ENCODE measurements at places on chromosomes 11 and 22.

DNA sequence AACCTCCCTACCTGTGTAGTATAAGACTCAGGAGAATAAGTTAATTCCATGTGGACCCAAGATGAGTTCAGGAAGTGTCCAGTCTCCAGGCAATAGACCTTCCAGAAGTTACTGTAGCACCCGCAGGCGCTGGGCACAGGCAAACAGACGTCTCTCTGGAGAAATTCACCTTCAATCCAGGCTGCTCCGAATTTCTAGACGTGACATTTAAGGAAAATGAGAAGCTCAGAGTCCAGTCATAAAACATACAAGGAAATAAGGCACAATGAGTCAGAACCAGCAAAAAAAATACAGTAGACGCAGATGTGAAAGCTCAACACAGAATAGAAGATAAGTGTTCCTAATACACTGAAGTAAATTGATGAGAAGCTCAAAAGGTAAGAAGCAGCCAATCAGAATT, 14.2 kb downstream of the NADSYN1 start:
- H3K27me3 ChIP-seq, result no peaks in the 10 kb centered on the region
- no peak overlapping the region for H3K27ac ChIP-seq
- H3K36me3 ChIP-seq, result peaks cover 49% of the 10 kb centered on the region
- no peak overlapping the region for H3K4me3 ChIP-seq

DNA sequence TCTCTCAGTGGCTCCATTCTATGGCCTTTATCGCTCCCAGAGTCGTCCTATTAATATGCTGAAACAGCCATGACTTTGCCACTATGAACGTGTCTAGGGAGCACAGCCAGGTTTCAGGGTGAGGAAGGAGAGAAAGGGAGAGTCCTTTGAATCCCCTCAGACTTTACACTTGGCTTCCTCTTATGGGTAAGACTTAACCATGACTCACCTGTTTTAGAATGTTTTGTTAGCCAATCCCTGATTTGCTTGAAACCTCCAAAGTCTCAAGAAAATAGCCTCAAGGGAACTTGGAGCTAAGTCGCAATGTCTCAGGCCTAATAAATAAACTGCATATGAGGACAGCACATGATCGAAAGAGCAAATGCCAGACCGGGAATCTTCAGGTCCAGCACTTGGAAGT, 131.2 kb upstream of the RCN1 start:
- no peak overlapping the region for H3K27ac ChIP-seq
- peaks cover 2% of the 10 kb centered on the region for H3K4me1 ChIP-seq

DNA sequence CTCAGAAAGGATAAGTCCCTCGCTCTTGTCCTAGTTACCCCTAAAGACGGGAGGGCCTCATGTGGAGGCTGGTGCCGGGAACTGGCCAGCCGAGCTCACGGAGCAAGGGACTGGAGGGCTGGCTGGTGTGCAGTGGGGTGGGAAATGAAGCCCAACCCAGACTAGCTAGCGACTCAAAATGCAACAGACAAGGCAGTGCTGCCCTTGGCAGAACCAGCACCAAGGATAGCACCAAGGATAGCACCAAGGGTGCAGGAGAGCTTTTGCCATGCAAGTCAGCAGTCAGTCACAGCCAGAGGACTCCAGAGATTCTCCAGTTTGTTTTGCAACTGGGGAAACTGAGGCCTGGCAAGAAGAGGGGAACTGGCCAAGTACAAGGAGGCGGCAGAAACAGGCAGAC, 6.5 kb upstream of the BATF2 start:
- no peak overlapping the region for H3K27ac ChIP-seq
- H3K36me3 ChIP-seq, result no peaks in the 10 kb centered on the region
- no peak for DNase-seq
- peaks cover 3% of the 10 kb centered on the region for H3K27me3 ChIP-seq

GRCh38 chr11:67238894-67239782, 27.1 kb upstream of the GRK2 start:
- H3K4me3 ChIP-seq, result peak overlapping the region; percentile 99
- H3K36me3 ChIP-seq, result peaks cover 9% of the 10 kb centered on the region

DNA sequence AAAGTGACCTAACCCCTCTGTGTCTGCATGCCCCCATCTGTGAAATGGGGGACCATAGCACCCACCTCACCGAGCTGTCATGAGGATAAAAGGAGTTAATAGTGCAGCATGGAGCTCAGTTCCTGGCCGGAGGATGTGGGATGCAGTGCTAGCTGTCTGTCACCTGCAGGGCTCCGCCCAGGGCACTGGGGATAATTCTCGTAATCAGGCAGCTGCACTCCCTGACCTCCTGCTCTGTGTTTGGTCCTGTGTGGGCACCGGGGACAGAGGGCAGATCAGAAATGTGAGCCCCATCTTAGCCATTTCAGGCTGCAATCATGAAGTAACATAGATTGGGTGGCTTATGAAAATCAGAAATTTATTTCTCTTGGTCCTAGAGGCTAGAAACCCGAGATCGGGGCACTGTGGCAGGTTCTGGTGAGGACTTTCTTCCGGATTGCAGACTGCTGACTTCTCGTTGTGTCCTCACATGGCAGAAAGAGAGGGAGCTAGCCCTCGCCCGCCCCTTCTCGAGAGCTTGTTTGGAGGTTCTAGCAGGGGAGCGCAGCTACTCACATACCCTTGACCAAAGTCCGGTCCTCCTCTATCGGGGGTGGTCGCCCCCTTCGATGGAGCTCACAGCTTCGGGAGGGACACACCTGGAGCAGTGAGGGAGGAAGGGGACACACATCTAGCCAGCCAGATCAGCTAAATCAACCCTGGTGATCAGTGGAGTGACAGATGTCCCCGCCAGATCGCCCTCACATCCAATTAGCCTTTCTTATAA, 3.2 kb downstream of the KCTD17 start:
- H3K27me3 ChIP-seq, result peaks cover 4% of the 10 kb centered on the region
- peaks cover 2% of the 10 kb centered on the region for H3K36me3 ChIP-seq
- H3K27ac ChIP-seq, result no peak overlapping the region
- H3K4me1 ChIP-seq, result peaks cover 6% of the 10 kb centered on the region
- no peak for DNase-seq
- no peak overlapping the region for H3K4me3 ChIP-seq

- H3K4me1 ChIP-seq, result no peaks in the 10 kb centered on the region
- H3K36me3 ChIP-seq, result peaks cover 28% of the 10 kb centered on the region
- no peak for DNase-seq
- H3K27ac ChIP-seq, result no peak overlapping the region
- no peaks in the 10 kb centered on the region for H3K27me3 ChIP-seq
Measured at GRCh38 chr22:41169157-41169556, 36.0 kb upstream of the L3MBTL2 start.

- H3K4me1 ChIP-seq, result no peaks in the 10 kb centered on the region
- no peak overlapping the region for H3K27ac ChIP-seq
- no peak overlapping the region for H3K4me3 ChIP-seq
- no peaks in the 10 kb centered on the region for H3K36me3 ChIP-seq
Measured at GRCh38 chr11:44016131-44016530, 31.6 kb upstream of the ACCSL start.

DNA sequence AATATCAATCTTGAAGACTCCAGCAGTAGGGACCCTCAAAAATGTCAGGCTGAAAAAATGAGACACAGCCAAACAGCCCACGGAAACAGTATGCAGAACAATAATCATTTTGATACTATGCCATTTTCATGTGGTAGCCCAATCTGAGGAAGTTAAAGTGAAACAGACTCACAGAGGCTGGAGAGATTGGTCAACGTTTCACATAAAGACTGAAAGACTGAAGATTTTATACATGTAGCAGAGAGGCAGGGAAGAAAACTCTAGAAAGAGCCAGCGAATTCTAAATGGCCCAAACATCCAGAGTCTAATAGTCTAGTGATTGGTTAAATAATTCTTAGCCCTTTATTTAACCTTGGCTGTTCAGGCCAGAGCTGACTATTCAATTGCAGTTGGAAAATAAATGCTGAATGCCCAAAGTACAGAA, 49.4 kb downstream of the MAML2 start:
- H3K4me3 ChIP-seq, result no peak overlapping the region
- H3K27ac ChIP-seq, result no peak overlapping the region
- DNase-seq, result no peak
- peaks cover 7% of the 10 kb centered on the region for H3K4me1 ChIP-seq
- H3K36me3 ChIP-seq, result peaks cover 5% of the 10 kb centered on the region

- peaks cover 38% of the 10 kb centered on the region for H3K27me3 ChIP-seq
- peaks cover 6% of the 10 kb centered on the region for H3K4me1 ChIP-seq
- H3K4me3 ChIP-seq, result no peak overlapping the region
- H3K36me3 ChIP-seq, result no peaks in the 10 kb centered on the region
- peak overlapping the region; percentile 21 for H3K27ac ChIP-seq
Measured at GRCh38 chr11:118180300-118180703, 3.9 kb upstream of the SCN2B start.

- no peak overlapping the region for H3K27ac ChIP-seq
- H3K4me3 ChIP-seq, result no peak overlapping the region
- H3K36me3 ChIP-seq, result no peaks in the 10 kb centered on the region
- peaks cover 19% of the 10 kb centered on the region for H3K27me3 ChIP-seq
Measured at GRCh38 chr22:37240941-37241320, 3.1 kb downstream of the RAC2 start.

GRCh38 chr11:75810637-75811390, 4.2 kb upstream of the UVRAG start:
- no peaks in the 10 kb centered on the region for H3K36me3 ChIP-seq
- peaks cover 11% of the 10 kb centered on the region for H3K4me1 ChIP-seq
- H3K27me3 ChIP-seq, result no peaks in the 10 kb centered on the region
- no peak overlapping the region for H3K4me3 ChIP-seq

- no peaks in the 10 kb centered on the region for H3K4me1 ChIP-seq
- H3K36me3 ChIP-seq, result no peaks in the 10 kb centered on the region
- no peak for DNase-seq
- no peak overlapping the region for H3K4me3 ChIP-seq
- no peak overlapping the region for H3K27ac ChIP-seq
Measured at GRCh38 chr11:112612250-112612849, 348.9 kb upstream of the NCAM1 start.

GRCh38 chr22:29225422-29226090, 19.9 kb downstream of the EMID1 start:
- H3K36me3 ChIP-seq, result no peaks in the 10 kb centered on the region
- H3K27me3 ChIP-seq, result no peaks in the 10 kb centered on the region
- DNase-seq, result no peak
- H3K4me3 ChIP-seq, result no peak overlapping the region

GRCh38 chr11:36151933-36152580, 137.2 kb downstream of the COMMD9 start:
- H3K4me3 ChIP-seq, result no peak overlapping the region
- H3K27ac ChIP-seq, result peak overlapping the region; percentile 90
- no peak for DNase-seq
- H3K27me3 ChIP-seq, result no peaks in the 10 kb centered on the region
- peaks cover 3% of the 10 kb centered on the region for H3K36me3 ChIP-seq

GRCh38 chr22:50726643-50727340, 11.2 kb upstream of the ACR start:
- peaks cover 11% of the 10 kb centered on the region for H3K27me3 ChIP-seq
- H3K4me3 ChIP-seq, result no peak overlapping the region
- no peaks in the 10 kb centered on the region for H3K4me1 ChIP-seq
- no peak overlapping the region for H3K27ac ChIP-seq

DNA sequence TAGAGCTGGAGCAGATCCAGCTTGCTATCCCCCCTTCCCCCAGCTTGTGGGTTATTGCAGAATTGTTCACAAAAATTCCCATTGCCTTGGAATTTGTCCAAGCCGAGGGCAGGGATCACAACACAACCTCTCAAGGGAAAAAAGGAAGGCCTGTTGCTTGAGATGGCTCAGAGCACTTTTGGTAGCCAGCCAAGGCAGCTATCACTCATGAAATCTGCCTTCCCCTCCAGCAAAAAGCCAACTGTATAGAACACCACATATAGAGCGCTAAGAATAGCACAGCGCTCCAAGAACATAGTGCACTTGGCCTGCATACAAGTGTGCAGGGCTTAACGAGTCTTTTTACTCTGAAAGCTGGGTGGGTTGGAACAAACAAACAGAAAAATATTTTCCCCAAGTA, 46.2 kb downstream of the FAM83F start:
- no peak overlapping the region for H3K27ac ChIP-seq
- peaks cover 18% of the 10 kb centered on the region for H3K27me3 ChIP-seq
- H3K4me3 ChIP-seq, result no peak overlapping the region
- DNase-seq, result no peak
- no peaks in the 10 kb centered on the region for H3K36me3 ChIP-seq

- H3K27me3 ChIP-seq, result no peaks in the 10 kb centered on the region
- no peak overlapping the region for H3K4me3 ChIP-seq
- no peak overlapping the region for H3K27ac ChIP-seq
- H3K4me1 ChIP-seq, result peaks cover 12% of the 10 kb centered on the region
- no peaks in the 10 kb centered on the region for H3K36me3 ChIP-seq
- DNase-seq, result no peak
Measured at GRCh38 chr22:46245511-46245910, 4.6 kb downstream of the CDPF1 start.

- H3K4me3 ChIP-seq, result no peak overlapping the region
- no peaks in the 10 kb centered on the region for H3K36me3 ChIP-seq
- no peak for DNase-seq
- H3K27ac ChIP-seq, result no peak overlapping the region
Measured at GRCh38 chr11:31711137-31711536, 100.0 kb downstream of the PAX6 start.

- DNase-seq, result no peak
- H3K4me3 ChIP-seq, result no peak overlapping the region
- no peaks in the 10 kb centered on the region for H3K27me3 ChIP-seq
- no peaks in the 10 kb centered on the region for H3K4me1 ChIP-seq
Measured at GRCh38 chr11:11738370-11738769, 103.4 kb upstream of the USP47 start.

- DNase-seq, result no peak
- no peaks in the 10 kb centered on the region for H3K27me3 ChIP-seq
- H3K4me3 ChIP-seq, result no peak overlapping the region
- H3K27ac ChIP-seq, result no peak overlapping the region
Measured at GRCh38 chr11:24155792-24156191, 341.1 kb upstream of the LUZP2 start.

DNA sequence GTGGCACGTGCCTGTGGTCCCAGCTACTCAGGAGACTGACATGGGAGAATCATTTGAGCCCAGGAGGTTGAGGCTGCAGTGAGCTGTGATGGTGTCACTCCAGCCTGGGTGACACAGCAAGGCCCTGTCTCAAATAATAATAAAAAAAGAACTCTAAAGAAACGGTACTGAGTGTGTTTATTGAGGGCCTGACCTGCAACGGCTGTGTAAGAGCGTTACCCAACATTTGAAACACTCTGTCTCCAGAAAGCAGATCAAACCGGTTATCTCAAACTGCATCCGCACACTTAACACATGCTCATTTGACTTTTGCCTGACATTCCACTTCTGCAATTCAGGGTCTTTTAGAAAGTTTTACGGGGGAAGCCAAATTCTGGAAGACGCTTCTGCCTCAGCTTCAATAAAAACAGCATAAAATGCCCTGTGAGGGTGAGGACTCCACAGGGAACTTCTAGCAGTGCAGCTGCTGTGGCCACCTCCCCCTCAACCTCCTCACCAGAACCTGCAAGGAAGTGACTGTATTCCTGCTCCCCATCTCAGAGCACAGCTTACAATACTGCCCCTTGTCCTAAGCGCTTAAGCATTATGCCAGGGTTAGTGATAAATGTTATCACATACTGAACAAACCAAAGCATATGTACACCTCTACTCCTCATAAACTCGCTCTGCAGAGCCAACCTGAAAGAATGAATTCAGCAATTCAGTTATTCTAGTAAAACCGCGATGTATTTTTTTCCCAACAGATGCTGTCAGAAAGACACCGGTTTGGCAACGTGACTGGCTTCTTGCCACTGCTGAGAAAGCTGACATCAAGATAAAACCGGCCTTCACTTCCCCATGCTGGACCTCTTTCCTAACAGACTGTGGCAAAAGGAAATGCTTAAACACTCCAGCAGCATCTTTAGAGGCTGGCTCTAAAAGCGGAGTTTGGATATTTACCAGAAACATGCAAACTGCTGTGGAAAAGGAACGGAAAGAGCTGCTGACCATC, 52.2 kb downstream of the PRDM10 start:
- peaks cover 6% of the 10 kb centered on the region for H3K36me3 ChIP-seq
- no peak overlapping the region for H3K4me3 ChIP-seq
- peaks cover 10% of the 10 kb centered on the region for H3K4me1 ChIP-seq
- H3K27me3 ChIP-seq, result no peaks in the 10 kb centered on the region
- DNase-seq, result no peak
